ENCODE measurements at places on chromosomes 1 and 21.

GRCh38 chr1:241579434-241579833 lies 47.3 kb downstream of the KMO start:
- no peak for DNase-seq

- DNase-seq: no peak
Observed at GRCh38 chr1:184708084-184708676, 46.5 kb downstream of the EDEM3 start.

- DNase-seq: no peak
Observed at GRCh38 chr21:41960386-41960785, 6.6 kb upstream of the C2CD2 start.

DNA sequence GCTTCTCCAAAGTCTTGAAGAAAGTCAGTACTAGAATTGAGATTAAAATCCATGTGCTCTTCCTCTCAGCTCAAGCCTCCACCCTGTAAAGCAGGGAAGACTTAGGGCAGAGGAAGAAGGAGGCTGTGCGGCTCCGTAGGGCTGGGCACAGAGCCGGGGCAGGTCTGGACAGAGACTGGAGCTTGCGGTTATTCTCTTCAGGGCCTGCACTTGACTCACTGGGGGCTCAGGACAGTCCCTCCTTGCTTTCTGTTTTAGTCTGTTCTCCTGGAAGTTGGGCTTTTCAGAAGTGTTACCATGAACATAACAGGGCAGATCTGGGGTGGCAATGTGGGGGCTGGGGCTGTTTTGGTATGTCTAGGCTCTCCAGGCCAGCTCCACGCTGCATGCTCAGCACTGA lies 21.6 kb upstream of the TRABD2B start:
- no peak for DNase-seq

GRCh38 chr1:175075572-175076568 lies 8.2 kb downstream of the TNN start:
- no peak for DNase-seq

DNA sequence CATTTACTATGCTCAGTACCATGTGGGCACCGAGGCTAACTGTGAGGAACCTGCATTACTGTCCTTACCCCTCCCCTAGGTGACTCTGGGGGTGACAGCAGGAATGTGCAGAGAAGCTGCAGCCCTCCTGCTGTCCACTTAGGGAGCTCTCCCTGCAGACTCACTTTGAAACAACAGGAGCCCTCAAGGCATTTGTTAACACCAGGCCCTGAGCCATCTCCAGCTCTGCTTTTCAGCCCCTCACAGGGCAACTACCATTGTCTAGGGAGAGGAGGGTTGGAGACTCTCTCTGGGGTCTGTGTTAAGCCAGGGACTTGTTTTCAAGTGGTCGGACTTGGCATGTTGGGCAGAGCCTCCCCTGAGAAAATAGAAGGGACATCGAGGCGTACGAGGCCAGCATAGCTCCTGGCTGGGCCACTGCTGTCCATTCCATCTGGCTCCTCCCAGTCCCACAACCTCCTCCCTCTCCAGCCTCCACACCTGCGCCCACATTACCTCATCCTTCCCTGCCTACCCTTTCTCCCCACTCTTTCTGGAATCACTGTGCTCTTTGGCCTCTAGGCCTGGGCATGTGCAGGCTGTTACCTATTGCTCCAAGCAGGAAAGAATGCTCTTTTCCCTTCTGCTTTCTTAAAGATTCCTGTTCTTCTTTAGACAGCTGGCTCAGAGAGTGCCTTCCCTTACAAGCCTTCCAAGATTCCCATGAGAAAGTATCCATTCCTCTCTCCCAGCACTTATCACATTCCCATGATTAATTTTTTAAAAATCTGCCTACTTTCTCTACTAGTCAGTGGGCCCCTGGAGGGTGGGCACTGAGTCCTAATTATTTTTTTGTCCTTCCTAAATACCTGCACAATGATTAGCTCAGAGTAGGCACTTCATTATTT lies 102.7 kb upstream of the GCLM start:
- DNase-seq: no peak

GRCh38 chr1:159687511-159687910 lies 26.9 kb downstream of the CRP start:
- no peak for DNase-seq
